ENCODE measurements at places on chromosomes 3 and 15.

- ATAC-seq = no peak
These were observed 404.6 kb upstream of the ARL6 start for GRCh38 chr3:97359977-97360376.

GRCh38 chr15:98858610-98859023 lies 149.0 kb downstream of the PGPEP1L start:
- ATAC-seq = no peak

DNA sequence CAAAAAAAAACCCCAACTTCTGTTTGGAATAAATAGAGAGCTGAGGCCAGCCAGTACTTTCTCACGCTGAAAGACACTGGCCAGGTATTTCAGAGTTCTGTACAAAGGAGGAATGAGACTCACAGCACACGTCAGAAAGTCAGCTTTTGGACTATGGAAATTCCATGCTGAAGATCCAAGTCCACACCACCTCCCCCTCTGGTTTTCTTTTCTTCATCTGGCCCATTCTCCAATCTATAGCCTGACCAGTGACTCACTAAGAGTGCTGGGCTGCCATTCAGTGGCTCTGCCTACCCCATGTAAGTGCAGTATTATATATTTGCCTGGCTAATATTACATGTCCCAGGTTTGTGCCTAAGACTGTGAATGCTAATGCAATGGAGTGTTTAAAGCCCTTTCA lies 13.9 kb downstream of the BOC start:
- ATAC-seq = no peak

DNA sequence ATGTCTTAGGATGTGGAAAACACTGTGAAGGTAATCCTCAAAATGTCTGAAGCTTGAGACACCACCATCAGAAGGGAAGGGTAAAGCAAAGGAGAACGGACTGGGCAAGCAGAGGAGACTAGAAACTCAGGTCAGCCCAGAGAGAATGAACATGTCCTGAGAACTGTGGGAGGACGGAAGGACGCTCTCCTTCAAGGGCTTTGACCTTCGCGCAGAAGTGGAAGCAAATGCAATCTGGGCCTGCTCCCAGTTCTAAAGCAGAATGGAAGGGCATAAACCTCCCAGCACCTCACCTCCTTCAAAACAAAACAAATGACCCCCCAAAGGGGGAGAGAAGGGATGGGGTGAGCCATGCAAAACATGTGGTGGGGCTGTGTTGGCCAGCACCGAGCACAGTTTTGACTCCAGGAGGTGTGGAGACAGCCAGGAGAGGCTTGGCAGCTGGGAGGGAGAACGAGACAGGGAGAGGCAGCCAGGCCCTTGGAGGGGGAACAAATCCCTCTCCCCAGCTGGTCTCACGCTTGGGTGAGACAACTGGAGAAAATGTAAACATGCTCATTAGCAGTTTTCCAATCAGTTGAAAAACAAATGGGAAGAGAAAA lies 222.4 kb upstream of the WNT5A start:
- ATAC-seq = no peak

GRCh38 chr3:52361011-52361410 lies 44.9 kb downstream of the DNAH1 start:
- ATAC-seq = no peak

DNA sequence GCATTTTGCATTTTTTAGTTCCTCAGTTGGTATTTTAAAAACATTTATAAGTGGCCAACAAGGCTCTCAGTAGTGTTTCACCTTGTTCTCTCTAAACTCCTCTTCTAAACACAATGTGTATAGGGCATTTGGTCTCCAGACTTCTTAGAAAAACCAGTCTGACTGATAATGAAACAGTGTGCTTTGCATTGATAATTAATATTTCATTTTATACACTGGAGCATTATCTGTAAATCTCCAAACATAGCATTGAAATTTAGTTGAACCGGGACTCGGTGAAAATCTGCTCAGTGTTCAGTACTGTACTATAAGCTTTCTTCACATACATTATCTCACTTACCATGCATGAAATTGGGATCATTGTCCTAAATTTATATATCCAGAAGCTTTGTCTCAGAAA lies 53.6 kb downstream of the SETD5 start:
- no peak for ATAC-seq

- peak; percentile 47 for ATAC-seq
These were observed 342.6 kb upstream of the ICE2 start for GRCh38 chr15:60821462-60822061.

DNA sequence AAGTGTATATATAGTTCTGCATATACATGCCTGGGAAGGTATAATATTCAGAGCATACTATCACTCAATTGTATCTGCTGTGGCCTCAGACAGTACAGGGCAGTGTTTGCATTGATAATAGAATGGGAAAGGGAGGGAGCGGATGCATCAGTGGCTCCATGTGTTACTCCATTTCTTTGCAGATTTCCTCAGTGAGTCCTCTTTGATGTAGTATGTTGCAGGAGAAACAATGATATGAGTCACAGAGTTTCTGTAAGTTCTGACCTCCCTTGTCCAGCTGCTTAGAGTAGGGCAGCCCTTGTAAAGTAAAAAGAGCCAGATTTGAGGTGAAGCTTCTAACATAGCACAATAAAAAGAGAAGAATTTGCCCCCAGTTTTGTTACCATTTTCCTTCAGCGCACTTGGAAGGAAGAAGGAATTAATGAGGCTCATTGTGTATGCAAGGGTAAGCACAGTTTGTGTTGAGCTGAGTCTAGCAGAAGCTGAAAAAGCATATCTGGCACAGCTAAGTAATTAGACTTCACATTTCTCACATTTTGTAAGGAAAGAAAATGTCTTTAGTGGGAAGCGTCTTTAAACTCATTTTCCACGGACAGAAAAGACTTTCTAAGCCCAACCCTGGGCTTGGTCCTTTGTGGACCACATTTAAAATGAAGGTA lies 555.8 kb upstream of the IL12A start:
- no peak for ATAC-seq

DNA sequence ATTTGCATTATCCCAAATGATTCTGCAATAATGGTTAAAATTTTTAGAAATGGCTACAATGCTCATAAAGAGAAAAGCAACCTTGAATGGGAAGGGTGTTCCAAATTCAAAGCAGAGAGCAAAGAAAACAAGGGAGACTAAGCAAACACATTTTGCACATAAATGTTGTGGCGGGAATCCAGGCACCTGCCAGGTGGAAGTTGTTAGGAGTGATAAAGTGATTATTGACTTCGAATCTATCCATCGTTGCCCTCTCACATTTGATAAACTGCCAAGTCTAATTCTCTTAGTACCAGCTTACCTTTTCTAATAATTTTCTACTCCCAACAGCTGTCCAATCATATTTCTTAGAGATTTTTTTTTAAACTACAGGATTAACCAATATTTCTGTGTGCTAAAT lies 244.5 kb downstream of the CACNA2D3 start:
- no peak for ATAC-seq

GRCh38 chr15:62099094-62099601 lies 32.4 kb downstream of the C2CD4A start:
- peak; percentile 27 for ATAC-seq

GRCh38 chr3:133428552-133428951 lies 28.7 kb downstream of the BFSP2 start:
- ATAC-seq = no peak

DNA sequence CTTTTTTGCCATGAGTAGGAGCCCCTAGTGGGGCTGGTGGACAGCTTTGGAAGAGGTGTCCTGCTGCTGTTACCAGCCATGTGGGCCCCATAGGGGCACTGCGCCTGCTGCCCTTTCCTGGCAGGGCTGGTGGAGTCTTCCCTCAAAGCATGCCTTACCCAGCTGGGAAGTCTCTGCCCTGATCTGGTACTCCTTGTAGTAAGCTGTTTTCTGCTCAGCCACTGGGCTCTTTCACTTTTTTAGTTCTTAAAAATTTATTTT lies 26.2 kb downstream of the HMCES start:
- ATAC-seq = no peak

- ATAC-seq = no peak
These were observed 100.6 kb downstream of the OXNAD1 start for GRCh38 chr3:16365491-16366128.

DNA sequence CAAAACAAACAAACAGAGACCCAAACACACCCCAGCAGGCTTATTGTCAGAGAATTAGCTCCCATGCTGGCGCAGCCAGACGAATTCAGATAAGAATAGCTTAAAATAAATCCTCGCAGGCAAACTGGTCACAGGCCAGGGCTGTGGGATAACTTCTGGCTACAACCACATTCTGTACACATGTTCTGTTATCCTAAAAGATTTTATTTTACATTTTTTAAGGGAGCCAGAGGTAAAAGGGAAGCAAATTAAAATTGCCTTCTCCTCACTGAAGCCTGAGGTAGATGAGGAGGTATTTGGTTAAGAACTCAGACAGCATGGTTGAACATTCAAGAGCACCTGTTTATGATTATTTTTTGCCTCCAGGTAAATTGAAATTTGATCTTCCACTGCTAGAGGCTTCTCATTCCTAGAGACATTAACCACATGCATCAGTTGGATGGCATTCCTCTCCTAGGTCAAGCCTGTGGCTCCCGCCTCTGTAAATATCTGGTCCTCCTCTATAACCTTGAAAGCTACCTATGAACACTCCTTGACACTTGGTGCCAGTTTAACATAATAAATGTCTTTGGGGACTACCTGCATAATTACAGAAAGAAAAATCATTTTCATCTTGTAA lies 190.3 kb downstream of the SATB1 start:
- ATAC-seq = no peak

GRCh38 chr3:25130724-25131520 lies 297.1 kb upstream of the RARB start:
- ATAC-seq = no peak

DNA sequence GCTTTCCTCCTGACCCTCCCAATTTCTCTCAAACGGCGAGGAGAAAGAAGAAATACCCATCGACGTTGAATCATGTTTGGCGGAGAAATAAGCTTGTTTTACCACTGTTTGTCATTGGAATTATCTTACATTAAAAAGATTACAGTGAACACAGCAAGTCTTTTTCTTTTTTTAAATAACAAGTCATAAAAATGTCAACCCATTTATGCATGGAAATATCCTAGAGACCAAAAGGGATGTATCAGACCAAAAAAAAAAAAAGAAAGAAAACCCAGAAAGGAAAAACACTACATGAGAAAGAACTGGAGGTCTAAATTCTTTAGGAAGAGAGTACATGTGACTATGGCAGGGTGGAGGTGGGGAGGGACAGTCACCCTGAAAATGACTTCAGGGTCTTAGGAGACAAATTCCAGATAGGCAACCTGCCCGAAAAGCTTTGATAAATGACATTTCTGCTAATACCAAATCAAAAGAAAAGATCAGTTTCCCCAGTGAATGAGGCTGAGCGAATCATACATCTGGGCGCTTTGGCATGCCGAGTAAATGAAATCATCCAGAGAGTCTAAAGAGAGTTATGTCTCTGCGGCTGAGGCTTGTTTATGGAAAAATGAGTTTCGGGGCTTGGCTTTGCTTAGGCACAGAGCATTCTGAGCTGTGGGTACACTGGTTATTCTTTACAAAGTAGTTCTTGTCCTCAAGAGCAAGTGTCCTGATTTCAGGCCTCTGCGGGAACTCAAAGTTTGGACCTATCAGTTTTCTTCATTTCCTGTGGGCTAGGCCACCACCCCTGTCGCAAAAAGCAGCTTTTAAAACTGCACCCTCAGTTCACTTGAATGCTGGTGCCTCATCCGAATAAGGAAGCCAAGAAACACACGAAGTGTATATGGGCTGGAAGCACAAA lies 110.1 kb upstream of the TGFBR2 start:
- ATAC-seq = peak; percentile 88

GRCh38 chr3:125067225-125067624 lies 11.4 kb upstream of the HEG1 start:
- ATAC-seq = peak; percentile 13

- peak; percentile 99 for ATAC-seq
These were observed 238.4 kb upstream of the MDFIC2 start for GRCh38 chr3:70550723-70551319.

DNA sequence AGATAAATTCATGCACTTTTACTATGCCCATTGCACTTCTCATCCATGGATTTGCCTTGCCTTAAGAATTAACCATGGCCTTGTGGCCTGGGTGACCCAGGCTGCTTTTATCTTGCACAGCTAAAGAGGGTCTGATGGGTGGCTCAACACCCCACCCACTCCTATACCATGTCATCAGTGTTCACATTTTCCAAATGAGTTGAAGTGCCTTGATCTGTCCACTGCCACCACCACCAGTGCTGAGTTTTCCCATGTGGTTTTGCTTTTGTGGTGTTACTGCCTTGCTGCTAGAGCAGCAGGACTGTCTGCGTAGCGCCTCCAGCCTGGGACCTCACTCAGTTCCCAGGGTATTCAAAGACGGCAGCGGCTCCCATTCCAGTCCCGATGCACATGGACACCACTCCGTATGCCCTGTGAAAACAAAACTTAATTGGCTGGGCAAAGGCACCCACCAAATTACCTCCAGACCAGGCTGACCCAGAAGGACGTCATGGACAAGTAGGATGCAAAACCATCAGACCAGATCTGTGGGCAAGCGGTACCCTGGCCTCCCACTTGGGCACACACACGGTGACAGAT lies 14.1 kb downstream of the ACAA1 start:
- ATAC-seq = no peak

- ATAC-seq = no peak
These were observed 585.9 kb downstream of the UNC13C start for GRCh38 chr15:54564166-54564565.

- ATAC-seq = no peak
These were observed 250.7 kb downstream of the OPA1 start for GRCh38 chr3:193843474-193844301.

- ATAC-seq = peak; percentile 91
These were observed 43.9 kb downstream of the THBS1 start for GRCh38 chr15:39624806-39625205.

DNA sequence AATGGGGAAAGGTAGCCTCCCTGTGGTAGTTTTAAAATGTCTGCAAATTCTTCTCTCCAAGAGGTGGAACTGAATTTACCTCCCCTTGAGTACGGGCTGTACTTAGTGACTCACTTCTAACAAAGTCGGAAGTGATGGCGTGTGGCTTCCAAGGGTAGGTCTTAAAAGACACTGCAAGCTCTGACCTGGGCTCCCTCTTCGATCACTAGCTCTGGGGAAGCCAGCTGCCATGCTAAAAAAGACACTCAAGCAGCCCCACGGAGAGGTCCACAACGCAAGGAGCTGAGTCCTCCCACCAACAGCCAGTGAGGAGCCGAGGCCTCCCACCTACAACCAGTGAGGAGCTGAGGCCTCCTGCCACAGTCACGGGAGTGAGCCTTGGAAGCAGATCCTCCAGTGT lies 122.0 kb upstream of the HACD2 start:
- no peak for ATAC-seq

GRCh38 chr3:177589911-177590381 lies 392.7 kb upstream of the TBL1XR1 start:
- ATAC-seq = peak; percentile 92

DNA sequence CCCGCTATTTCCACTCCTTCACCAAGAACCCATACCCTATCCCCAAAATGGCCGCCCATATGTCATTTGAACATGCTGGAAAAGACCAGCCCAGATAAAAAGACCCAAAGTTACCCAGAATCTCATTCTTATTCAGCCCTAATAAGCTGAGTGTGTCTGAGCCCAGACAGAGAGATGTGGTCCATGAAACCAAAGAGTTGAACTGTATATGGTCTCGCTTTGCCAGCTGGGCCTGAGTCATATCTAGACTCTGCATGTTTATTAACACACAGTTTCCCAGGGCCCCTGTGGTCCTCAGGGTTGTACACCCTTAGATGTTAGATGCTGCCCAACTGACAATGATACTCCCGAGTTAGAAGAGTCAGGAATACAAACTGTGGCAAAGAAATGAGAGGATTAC lies 201.9 kb upstream of the STRIT1 start:
- ATAC-seq = no peak

Measured in SK-N-SH treated with all-trans-retinoic acid at 6 μM for 48 hours (cell line).